ENCODE measurements at places on chromosomes 4 and X.

DNA sequence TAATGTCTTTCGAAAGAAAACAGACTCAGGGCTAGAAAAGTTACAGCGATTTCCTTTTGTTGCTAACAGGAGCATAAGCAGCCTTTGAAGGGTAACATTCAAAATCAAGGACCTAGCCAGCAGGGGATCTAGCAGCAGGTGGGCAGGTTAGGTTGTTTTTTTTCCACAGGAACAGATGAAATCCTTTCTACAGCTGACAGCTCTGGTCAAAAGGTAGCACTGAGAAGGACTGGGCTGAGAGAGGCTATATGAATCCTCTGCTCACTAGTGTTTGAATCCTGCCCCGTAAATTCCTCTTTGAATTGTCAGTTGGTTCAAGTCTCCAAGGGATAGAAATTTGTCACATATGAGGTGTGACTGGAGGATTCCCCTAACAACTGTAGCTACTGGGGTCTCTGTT lies 188.2 kb downstream of the SH2D1A start:
- no peak for DNase-seq

GRCh38 chr4:5527211-5527610 lies 181.1 kb downstream of the EVC2 start:
- no peak for DNase-seq

DNA sequence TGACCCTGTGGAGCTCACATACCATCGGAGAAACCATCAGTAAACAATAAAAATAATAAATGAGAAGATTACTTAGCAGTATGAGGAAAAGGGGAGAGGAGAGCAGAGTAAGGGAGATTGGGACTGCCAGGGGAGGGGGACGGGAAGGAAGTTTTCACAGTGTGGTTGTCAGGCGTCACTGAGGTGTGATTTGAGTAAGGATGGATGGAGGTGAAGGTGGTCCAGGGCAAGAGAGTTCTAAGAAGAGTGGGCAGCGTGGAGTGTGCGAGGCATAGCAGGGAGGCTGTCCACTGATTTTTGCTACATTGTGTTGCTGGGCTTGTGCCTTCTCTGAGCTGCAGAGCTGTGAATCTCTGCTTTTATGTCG lies 119.1 kb downstream of the HPGD start:
- no peak for DNase-seq

DNA sequence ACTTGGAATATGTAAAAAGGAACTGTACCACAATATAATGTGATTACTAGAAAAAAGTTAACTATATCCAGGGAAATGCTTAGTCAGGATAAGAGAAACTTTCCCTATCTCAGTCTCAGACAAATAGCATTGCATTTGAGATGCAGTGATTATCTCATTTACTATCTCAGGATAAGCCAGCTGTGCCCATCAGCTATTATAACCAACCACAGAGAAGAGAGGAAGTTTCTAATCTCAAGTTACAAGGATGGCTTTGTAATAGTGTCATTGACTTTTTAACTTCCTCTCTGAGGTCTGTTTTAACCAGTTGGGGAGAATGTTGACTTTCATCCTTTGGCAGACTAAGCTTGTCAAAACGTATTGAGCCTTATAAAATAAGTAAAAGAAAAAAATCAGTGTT lies 56.5 kb downstream of the SNX25 start:
- no peak for DNase-seq

DNA sequence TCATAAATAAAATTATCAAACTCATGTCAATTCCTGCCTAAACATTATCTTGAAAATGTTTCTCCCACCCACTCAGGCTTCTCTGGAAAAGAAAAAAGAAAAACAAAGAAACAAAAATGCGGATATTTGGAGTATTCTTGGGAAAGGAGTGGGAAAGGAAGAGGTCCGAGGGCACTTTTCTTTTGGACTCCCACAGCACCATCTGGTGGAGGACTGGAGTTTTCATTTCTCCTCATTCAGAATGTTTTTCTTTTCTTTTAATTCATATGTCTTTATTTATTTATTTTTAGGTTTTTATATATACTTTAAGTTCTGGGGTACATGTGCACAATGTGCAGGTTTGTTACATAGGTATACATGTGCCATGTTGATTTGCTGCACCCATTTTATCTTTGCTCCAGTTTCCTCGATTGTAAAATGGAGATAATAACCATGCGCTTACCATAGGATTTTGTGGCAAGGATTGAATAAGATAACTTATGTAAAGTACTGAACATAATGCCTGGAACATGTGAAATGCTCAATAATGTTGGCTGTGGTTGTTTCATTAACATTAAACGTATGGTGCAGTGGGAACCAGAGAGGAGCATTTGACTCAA lies 8.0 kb upstream of the KCNE5 start:
- DNase-seq: no peak

- DNase-seq: no peak
Observed at GRCh38 chrX:96984538-96984937, 100.8 kb downstream of the RPA4 start.

DNA sequence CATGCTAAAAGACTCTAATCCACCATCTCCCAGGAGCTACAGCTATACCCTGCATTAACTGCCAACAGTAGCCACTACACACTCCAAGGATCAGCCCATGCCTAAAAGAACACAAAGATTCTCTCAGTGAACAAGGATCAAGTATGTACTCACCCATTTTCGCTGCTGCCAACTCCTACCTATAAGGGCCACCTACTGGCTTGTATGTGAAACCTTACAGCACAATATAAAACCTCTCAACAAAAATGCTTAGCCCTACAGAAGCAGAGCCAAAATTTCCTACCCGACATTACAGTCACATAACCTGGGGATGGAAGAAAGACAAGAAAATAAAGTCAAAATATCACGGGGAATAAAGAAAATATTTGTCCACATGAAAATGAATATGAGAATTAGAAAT lies 562.8 kb upstream of the POU3F4 start:
- no peak for DNase-seq

GRCh38 chr4:7646384-7647061 lies 211.8 kb upstream of the PSAPL1 start:
- DNase-seq: no peak

DNA sequence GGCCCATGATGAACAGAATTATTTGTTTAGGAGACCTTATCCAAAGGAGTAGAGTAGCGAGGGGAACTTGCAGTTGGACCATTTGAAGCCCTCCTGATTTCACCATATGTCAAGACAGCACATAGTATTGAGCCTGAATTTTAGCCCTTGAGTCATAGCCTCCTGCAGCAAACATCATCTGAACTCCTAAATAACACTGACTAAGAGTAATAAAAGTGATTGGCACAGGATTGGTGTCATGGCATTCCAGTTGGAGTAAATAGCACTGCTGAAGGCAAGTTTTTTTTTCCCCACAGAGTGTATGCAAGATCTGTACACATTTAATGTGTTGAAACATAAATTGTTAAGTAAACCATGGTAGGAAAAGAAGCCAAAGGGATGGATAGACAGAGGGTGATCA lies 89.0 kb downstream of the COMMD8 start:
- DNase-seq: no peak

DNA sequence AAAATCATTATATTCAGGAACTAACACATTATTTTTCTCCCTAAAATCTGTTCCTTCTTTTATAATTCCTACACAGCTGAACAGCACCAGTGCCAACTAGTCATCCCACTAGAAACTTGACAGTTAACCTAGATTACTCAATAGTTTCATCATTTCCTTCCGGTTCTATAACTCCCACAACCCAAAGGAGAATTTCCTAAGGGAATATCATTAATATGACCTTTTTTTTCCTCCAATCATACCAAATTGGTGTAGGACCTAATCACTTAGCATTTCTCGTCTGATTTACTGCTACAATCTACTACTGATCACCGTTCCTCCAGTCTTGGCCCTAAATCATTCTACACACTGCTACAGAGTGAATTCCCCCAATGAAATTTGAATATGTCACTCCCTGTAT lies 45.9 kb downstream of the WDFY3 start:
- no peak for DNase-seq

- DNase-seq: no peak
Observed at GRCh38 chr4:77930876-77931275, 68.2 kb downstream of the MRPL1 start.

DNA sequence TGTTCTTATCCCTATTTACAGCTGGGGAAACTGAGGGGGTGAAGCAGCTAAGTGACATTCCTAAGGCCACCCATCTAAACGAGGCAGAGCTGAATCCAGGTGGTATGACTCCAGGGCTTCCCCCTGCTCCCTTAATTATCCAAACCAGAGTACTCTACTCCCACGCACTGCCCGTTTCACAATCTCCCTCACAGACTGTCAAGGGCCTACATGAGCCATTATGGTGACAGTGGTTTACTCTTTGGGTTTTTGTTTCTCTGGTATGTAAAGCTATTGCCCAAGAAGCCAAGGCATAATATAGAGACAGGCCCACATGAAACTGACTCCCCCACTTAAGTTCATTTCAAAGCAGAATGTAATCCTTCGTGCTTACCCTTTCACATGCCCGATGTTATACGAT lies 95.1 kb downstream of the NHS start:
- DNase-seq: no peak

DNA sequence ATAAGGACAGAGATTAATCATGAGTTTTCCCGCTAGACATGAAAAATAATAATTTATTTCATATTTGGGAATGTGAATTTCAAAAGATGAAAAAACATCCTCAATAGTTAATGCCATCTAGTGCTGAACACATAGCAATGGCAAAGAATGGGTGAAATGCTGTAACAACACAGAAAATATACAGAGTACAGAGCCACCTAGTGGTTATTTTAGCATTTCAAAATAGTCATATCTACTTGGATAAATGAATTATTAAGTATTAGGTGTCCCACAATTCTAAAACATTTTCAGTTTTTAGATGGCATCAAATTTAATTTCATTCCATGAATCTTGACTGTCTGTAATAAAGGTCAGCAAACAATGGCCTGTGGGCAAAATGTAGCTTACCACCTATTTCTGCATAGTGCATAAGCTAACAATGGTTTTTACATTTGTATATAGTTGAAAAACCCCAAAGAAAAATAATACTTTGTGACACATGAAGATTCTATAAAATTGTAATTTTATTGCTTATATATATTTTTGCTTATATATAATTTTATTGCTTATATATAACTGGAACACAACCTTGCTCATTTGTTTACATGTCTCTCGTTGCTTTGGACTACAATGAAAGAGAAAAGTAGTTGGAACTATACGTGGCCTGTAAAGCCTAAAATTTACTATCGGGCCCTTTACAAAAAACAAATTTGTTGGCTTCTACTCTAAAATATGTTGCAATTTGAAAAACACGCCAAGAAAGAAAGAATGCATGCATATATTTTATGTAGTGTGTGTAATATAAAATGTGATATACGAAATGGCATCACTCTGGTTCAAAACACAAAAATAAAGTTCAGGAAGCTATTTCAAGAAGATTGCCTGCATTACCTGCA lies 99.1 kb upstream of the FAM47C start:
- DNase-seq: no peak

DNA sequence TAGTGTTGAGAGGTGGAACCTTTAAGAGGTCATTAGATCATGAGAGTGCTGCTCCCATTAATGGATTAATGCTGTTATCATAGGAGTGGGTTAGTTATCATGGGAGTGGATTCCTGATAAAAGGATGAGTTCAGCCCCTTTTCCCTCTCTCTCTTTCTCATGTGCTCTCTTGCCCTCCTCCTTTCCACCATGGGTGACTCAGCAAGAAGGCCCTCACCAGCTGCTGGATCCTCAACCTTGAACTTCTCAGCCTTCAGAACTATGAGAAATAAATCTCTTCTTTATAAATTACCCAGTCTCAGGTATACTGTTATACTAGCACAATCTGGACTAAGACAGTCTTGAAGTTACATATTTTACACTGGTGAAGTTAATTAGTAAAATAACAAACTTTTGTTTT lies 10.0 kb upstream of the CDKL5 start:
- DNase-seq: no peak

DNA sequence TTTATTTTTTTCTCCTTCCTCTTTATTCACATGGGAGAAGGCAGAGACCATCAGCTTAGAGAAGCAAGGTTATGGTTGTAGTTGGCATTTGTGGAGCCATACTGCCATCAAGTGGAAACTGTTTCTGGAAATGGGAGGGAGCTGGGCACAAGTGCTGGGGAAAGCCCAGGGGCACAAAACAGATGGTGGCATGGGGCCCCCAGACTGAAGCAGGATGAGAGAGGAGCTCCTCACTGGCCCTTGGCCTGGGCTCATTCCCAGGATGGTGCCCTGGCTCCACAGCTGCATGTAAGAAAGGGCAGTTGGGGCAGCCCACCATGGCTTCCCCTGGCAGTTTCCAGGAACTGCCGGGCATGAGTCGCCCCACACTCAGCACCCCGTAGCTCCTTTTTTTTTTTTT lies 59.2 kb downstream of the NBDY start:
- no peak for DNase-seq

DNA sequence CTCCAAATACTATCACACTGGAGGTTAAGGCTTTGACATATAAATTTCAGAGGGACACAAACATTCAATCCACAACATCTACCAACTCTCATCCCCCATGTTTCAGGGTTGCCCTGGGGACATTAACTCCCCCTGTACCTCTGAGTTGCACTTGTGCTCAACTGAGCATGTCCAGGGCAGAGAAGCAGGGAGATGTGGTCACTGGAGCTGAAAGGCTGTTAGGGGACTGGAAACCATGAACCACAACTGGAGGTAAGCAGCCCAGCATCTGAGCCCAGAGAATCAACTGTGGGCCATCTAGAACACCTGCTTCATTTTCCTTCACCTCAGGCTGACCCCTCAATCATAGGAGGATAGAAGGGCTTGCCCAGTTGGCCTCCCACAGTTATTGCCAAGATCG lies 641.1 kb downstream of the MID1IP1 start:
- no peak for DNase-seq

DNA sequence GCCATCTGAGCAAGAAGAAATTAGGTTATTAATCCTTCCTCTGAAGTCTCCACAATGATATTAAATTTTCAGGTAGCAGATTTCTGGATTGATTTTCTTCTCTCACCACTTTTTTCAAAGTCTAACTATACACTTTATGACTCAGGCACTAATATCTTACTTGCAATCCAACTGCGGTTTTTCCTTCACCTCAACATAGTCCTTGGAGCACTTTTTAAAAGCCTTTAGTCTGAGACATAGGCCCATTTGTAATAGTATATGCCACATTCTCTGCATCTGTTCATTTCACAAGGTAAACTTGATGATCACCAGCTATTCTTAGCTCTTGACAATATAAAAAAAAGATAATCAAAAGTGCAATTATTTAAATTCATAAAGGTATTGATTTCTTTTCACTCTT lies 55.9 kb upstream of the EDNRA start:
- DNase-seq: no peak

DNA sequence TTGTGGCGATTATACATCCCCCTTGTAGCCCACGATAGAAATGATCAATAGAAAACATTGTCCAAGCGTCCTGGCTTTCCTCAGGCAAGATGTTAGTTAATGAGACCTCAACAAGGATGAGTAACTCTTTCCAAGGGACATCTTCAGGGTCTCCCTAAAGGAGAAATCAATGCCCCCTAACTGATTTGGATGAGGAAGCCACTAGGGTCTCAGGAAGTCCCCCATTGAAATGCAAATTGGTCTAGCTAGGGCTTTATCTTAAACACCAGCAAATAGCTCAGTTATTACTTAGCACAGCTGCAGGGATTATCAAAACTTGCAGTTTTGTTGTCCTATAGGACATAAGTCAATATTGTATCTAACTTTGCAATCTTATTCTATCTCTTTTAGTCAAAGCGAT lies 721.5 kb downstream of the IL1RAPL1 start:
- no peak for DNase-seq

GRCh38 chrX:6718766-6719165 lies 183.8 kb upstream of the VCX3A start:
- DNase-seq: no peak

GRCh38 chr4:149902242-149902641 lies 86.6 kb upstream of the IQCM start:
- DNase-seq: no peak

- DNase-seq: no peak
Observed at GRCh38 chr4:78885598-78885997, 53.6 kb downstream of the PAQR3 start.
